ENCODE measurements at places on chromosomes 1 and 21.

GRCh38 chr1:31549809-31550620 is 26.3 kb upstream of the TINAGL1 start:
- no peak for DNase-seq

DNA sequence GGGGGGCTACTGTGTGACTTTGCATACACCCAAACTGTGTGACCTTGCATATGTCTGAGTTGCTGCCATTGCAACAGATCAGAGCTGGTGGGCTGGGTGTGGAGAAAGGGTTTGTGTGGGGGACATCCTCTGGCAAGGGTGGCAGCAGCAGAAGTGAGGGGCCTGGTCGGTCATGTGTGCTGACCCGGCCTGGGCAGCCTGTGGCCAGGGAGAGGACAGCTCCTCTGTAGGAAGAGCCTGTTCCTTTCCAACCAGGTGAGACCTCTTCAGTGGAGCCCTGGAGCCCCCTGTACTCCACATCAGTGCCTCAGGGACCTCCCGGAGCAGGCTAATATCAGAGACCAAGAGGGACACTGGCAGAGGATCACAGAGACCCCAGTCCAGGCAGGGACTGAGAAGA is 8.3 kb downstream of the PCSK9 start:
- no peak for DNase-seq

- DNase-seq: peak; percentile 6
Observed at GRCh38 chr1:113660088-113660487, 99.2 kb downstream of the PHTF1 start.

GRCh38 chr21:46515109-46515508 is 56.4 kb downstream of the DIP2A start:
- DNase-seq: no peak

GRCh38 chr1:26991310-26992116 is 2.0 kb upstream of the TRNP1 start:
- no peak for DNase-seq

- no peak for DNase-seq
Observed at GRCh38 chr1:21641537-21641936, 27.6 kb downstream of the RAP1GAP start.

GRCh38 chr1:10851024-10852013 is 54.9 kb upstream of the CASZ1 start:
- no peak for DNase-seq

- no peak for DNase-seq
Observed at GRCh38 chr1:67336157-67336556, 28.5 kb downstream of the IL12RB2 start.

GRCh38 chr1:69433073-69433472 is 134.6 kb upstream of the LRRC7 start:
- DNase-seq: no peak

DNA sequence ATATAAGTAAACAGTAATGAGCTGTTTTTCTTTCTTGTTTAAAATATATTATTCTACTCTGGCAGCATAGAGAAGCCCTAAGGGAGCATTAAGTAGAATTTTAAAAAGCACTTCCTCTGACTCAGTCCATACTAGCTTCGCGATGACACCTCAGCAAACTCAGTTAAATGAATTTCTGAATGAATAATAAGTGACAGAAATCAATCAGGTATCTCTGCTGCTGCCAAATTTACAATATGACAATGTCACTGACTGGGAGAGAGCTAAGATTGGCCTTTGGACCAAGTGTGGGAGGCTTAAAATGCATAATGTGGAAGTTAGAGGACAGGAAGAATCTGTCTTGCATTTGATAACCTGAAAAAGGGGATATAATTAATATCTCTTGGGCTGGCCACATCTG is 296.1 kb downstream of the HHIPL2 start:
- DNase-seq: no peak

DNA sequence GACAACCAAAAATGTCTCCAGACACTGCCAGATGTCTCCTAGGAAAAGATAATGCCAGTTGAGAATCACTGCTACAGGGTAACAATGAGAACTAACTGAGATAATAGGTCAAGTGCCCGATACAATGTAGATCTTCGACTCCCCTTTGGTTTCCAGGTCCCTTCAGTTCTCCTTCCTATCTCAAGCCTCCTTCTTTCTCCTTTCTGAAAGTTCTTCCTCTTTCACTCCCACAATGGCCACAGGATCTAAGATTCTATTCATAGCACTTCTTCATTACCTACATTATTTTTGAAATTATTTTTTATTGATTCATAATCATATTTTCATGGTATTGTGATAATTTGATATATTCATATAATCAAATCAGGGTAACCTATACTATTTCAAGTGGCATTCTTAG is 6.3 kb downstream of the PFDN2 start:
- DNase-seq: no peak

- DNase-seq: no peak
Observed at GRCh38 chr21:32055305-32055704, 182.5 kb downstream of the HUNK start.

GRCh38 chr1:1068517-1069055 is 5.5 kb downstream of the RNF223 start:
- DNase-seq: peak; percentile 20

DNA sequence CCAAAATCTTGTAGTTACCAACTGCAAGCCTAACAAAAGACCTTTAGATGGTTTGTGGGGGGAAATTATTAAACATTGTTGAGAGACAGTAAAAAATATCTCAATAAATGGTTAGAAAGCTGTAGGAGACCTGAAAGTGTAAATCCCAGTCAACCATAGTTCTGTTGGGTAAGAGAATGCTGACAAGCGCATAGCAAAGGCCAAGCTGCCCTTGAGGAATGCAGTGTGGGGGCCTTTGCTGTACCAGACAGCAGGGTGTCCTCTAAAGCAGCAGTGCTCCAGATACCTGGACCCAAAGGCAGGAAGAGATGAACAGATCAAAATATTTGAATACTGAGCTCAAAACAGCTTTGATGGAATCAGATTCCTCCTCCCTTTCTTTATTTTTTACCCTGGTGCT is 54.6 kb downstream of the OBSCN start:
- DNase-seq: no peak

DNA sequence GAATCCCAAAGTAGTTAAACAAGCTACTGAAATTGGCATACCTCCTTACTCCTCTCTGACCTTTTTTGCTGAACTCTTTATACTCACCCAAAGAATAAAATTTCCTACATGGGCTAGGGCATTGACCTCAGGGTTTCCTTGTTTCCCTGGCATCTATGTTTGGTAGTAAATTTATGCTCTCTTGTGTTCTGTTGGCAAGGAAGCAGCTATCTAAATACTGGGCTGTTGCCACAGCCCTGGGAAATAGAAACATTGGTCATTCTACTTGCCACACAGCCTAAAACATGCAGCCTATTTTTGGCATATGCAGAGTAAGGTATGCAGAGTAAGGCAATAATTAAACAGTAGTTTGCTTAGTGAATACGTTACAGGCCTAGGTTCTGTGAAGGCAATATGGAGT is 351.4 kb downstream of the HLX start:
- DNase-seq: no peak

DNA sequence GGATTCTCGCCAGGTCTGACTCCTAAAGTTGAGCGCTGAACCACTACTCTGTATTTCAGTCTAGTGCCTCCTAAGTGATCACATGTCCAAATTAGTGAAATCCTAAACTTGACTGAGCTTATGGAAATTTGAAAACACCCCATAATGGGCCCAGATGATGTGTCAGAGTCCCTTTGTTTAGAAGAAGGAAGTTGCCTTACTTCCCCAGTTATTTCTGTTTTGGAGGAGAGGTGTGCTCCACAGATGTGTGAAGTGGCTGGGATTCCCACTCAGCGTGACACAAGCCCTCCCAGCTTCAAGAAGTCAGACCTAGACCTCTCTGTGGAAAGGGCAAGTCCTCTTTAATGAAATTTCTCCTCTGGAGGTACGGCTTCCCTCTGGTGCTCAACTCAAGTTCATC is 188.8 kb downstream of the TTLL7 start:
- DNase-seq: no peak

- DNase-seq: peak; percentile 13
Observed at GRCh38 chr1:231629132-231629531, 2.5 kb downstream of the DISC1 start.

DNA sequence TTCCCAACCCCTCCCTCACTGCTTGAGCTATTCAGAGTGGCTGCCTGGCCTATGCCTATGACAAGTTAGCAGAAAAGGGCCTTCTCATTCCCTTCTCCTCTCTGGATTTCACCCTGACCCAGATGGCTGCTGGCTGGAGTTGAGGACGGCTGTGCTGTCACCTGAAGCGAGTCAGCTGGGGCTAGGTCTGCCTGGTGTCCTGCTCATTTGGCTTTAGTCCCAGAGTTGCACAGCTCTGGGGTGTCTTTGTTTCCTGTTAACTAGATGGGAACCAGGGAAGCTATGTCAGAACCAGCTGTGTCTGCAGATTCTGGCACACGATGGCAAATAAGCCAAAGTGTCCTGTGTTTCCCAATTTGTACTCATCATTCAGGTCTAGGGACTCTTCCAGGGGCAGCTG is 52.9 kb downstream of the CNIH3 start:
- no peak for DNase-seq

GRCh38 chr1:83860490-83861221 is 138.3 kb downstream of the TTLL7 start:
- DNase-seq: peak; percentile 71

GRCh38 chr21:34313116-34313515 is 50.7 kb upstream of the KCNE2 start:
- no peak for DNase-seq

DNA sequence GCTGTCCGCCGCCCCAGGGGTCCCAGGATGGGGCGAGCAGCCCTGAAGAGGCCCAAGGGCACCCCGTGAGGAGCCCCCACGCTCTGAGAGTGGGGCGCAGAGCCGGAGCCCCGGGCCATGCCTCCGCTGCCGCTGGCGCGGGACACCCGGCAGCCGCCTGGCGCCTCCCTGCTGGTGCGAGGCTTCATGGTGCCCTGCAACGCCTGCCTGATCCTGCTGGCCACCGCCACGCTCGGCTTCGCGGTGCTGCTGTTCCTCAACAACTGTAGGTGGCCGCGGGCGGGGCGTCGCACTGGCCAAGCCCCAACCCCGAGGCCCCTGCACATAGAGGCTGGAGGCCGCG is 14.5 kb downstream of the AGRN start:
- no peak for DNase-seq

- DNase-seq: no peak
Observed at GRCh38 chr1:205664399-205665017, 15.8 kb downstream of the SLC45A3 start.

DNA sequence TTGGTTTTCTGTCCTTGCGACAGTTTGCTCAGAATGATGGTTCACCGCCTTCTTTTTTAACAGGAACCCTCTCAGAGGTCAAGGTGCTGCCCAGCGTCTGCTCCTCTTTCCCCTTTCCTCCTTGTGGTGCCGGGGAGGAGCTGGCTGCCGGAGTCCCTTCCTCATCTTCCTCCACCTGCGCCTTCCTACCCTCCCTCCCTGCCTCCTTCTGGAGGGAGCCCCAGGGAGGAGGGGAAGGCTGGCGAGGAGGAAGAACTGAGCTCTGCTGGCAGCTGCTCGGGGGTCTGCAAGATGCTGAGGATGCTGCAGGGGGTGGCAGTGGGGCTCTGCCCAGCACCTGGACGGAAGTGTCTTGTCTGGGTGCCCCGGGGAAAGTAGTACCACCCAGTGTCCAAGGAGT is 31.2 kb downstream of the BACE2 start:
- no peak for DNase-seq

Measured in SK-MEL-5 (cell line).